Ammon's horn (tissue), 1 donor: ENCODE measurements at places on chromosomes 12 and 14.

DNA sequence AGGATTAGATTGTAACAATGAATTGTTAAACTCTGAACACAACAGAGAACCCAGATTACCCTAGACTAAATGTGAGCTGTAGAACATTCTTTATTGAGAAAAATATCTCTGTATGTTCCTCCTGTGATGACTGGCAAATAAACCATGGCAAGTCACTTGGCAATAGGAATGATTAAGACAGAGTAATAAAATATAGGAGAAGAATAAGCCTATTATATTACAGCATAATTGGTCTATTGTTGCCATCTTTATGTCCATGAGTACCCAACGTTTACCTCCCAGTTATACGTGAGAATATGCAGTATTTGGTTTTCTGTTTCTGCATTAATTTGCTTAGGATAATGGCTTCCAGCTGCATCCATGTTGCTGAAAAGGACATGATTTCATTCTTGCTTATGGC lies 211.2 kb upstream of the AVPR1A start:
- no peak for DNase-seq

GRCh38 chr14:103891667-103892215 lies 36.5 kb upstream of the TDRD9 start:
- no peak for DNase-seq

DNA sequence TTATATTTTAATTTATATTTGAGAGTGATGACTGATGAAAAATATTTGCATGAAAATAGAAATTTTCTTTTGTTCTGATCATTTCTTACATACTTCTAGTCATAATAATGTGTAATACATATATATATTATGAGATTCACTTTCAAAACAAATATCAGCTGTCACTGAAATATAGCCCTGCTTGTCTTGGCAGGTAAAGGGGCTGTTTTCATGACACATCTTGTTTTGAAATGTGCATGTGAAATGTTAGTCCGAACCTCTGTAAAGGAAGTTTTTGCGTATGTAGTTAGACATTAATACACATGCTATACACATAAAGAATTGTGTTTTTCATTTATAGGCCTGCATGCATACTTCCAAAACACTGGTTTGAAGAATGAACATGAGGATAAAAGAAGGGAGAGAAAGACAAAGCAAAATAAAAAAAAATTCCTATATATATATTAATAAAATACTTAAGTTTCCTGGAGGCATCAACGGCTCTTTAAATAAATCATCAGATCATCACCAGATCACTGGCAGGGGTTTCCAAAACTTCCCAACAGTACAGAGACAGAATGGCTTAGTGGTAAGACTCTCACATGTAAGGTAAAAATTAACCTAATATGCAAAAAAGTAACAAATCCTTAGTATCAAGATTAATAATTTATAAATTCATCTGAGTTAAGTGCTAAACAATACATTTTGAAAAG lies 60.1 kb downstream of the SEL1L start:
- DNase-seq: no peak

DNA sequence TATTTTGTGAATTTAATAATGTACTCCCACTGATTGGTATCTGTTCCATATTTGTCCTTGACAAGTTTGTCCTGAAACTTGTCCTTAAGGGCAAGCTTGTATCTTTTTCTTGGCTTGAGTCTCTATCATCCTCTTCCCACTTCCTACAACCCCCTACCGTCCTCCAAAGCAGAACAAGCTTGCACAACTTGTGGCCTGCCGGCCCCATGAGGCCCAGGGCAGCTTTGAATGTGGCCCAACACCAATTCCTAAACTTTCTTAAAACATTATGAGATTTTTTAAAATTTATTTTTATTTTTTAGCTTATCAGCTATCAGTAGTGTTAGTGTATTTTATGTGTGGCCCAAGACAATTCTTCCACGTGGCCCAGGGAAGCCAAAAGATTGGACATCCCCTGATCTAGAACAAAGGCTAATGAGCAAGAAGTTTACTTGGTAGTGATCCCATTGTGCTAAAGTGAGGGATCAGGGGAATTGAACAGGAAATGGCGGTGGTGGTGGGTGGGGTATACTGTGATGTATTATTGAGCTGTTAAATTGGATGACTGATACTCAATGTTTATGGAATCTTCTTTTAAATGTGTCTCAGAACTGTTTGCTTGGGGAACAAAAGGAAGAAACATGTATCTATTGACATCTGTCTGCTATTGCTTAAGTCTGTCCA lies 37.8 kb downstream of the TMX1 start:
- DNase-seq: no peak
